ENCODE measurements at places on chromosomes 7 and 10. TPM values are rescaled to one million over a fixed set of nuclear protein-coding genes. Genes with fewer than 3 reads are reported as not detected.

DNA sequence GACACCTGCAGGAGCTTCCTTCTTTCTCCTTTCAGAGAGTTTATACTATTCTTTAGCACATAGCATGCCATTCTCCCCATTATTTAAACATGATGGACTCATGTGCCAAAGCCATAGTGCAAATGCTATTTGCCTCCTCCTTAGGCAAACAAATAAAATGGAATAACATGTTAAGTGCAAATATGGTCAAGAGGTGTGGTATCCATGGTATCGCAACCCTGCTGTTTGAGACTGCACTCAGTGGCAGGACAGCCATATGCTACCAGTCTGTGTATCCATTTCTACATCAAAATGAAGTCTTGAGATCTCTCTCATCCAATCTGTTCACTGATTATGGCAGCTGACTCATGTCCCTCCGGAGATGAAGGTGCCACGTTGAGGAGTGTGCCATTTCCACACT, 22.8 kb downstream of the HEPACAM2 start:
- no peak for DNase-seq

DNA sequence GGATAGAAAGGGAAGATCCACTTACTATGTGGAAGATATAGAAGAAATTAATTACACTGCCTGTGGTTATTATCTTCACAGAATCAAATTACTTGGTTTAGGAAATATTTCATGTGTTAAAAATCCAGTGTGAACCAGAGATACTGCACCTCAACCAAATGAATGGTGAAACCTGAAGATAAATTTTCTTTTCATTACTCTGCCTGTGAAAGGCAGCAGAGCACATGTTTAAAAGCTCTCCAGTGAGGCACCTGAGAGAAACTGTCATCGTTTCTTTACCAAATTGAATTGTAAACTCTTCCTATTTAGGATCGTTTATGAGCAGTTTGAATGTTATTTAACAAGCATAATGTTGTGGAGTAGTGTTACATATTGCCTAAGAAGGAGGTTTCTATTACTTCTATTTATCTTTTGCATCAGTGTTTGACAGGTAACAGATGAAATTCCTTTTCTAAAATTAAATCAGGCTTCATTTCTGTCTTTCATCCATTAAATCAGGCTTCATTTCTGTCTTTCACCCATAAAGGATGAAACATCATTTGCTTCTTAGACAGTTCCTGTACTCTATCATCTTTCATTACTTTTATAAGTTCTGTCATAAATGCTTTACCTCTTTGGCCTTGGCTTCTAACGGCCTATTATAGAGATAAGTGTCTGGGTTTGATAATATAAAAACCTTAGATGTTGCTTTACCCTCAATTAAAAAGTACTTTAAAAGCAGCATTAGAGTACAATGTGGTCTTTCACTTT, 266.6 kb downstream of the NXPH1 start:
- no peak for DNase-seq

DNA sequence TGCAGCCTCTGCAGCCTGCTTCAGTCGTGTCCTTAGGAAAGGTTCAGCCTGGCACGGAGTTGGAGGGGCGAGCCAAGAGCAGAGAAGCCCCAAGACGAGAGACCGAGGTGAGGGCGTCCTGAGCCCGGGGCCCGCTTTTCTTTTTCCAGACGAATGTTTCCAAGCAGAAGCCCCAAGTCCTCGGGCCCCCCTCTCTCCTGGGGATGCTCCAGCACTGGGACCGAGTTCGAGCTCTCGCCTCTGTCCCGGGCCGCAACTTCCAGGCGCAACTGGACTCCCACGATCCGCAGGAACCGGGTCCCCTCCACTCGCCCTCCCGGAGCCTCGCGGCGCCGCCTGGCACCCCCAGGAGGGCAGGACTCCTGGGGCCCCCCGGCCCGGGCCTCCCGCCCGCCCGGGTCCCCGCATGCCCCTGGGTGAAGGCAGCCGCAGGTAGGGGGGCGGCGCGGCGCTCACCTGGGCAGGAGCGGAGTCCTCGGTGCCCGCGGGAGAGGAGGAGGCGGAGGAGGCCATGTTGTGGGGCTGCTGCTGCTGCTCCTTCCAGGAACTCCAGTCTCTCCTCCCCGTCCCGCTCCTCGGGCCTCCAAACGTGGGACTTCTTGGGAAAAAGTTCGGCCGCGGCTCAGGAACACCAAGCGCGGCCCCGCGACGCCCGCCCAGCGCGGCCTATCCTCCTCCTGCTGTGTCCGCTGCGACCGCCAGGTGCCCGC, 45.3 kb upstream of the CDK1 start:
- peak; percentile 63 for DNase-seq

- DNase-seq: peak; percentile 58
Observed at GRCh38 chr7:149196705-149197171, 1.4 kb downstream of the ZNF282 start.

The DNAH11 gene
- total RNA-seq: not detected

DNA sequence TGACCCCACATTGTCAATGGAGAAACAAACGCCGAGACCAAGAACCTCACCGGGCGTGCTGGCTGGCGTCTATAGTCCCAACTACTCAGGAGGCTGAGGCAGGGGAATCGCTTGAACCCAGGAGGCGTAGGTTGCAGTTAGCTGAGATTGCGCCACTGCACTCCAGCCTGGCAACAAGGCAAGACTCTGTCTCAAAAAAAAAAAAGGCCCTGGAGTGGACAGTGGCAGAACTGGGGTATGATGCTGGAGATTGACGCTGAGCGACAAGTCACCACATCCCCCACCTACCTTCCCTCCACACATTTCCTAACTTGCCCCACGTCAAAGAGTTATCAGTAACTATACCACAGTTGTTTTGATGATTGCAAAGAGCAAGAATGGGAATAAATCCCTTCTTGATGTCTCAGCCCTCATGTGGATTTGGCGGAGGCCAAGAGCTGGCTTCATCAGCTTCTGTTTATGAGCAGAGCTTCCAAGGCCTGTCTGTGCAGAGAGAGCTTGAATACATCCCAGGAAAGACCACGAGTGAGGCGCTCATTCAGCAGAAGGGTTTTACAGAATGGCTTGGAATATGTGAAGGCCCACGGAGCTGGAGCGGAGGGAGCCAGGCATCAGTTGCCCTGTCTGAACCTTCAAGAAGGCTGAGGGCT, 28.0 kb upstream of the TNS3 start:
- peak; percentile 82 for DNase-seq

DNA sequence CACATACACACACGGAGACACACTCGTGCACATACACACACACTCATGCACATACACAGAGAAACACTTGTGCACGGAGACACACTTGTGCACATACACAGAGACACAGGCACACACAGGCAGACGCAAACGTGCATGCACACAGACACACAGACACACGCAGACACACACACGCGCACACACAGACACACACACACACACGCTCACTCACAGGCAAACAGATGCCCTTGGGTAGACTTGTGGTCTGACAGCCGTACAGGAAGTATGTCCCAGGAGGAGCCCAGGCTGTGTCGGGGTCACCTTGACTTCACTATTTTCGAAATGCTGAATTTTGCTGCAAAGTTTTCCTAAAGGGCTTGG, 538.0 kb downstream of the DNAJB6 start:
- no peak for DNase-seq

- DNase-seq: no peak
Observed at GRCh38 chr7:124940306-124940705, 10.7 kb upstream of the POT1 start.

- DNase-seq: no peak
Observed at GRCh38 chr10:19491166-19491565, 325.1 kb upstream of the PLXDC2 start.

DNA sequence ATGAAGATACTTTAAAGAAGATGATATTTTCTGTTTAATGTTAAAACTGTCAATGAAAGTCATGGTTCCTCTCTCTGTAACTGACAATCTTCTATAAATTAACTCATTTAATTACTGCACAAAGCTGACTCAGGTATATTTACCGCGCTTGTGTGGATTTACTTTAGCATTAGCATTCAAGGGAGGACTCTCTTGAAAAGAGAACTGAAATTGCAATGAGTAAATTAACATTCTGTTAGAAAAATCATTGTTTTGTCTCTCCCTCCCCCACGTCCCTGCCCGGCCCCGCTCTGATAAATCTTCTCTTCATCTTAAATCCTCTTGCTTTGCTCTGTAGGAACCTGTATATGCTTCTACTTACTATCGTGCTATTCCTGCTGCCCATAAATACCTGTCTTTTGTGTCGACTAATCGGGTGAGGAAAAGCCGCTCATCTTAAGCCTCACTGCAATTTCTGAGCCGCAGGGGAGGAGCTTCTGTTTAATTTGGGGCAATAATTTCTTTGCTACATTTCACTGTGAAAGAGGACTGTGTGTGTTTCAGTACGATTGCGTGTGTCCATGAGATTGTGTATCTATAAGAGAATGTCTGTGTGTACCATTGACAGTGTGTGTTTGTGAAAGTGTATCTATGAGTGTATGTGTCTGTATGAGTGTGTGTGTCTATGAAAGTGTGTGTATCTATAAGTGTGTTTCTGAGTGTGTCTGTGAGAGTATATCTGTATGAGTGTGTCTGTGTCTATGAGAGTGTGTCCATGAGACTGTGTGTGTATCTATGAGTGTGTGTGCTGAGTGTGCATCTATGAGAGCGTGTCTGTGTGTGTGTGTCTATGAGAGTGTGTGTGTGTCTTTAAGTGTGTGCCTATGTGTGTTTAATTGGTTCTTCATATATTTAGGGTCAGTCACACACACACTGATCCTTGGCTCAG, 46.5 kb upstream of the LYZL2 start:
- DNase-seq: no peak

DNA sequence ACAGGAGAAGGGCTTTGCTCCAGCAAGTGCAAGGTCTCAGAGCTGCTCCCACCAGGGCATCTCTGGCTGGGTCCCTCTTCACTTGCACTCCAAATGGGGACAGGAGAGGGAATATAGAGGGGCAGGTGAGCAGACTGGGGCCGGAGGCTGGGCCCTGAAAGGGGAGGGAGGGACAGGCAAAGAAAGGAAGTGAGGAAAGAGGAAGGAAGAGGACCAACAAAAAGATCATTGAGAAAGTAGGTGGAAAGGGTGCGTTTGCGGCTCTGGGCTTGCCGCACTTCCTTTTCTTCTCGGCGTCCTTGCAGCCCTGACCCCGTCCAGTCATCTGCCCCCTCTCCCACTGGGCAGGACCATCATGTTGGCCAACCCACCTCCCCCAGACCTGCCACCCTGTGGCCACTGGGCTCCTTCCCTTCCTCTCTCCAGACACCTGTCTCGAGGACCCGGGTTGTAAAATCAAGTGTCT, 14.0 kb downstream of the ITPRIP start:
- peak; percentile 78 for DNase-seq

DNA sequence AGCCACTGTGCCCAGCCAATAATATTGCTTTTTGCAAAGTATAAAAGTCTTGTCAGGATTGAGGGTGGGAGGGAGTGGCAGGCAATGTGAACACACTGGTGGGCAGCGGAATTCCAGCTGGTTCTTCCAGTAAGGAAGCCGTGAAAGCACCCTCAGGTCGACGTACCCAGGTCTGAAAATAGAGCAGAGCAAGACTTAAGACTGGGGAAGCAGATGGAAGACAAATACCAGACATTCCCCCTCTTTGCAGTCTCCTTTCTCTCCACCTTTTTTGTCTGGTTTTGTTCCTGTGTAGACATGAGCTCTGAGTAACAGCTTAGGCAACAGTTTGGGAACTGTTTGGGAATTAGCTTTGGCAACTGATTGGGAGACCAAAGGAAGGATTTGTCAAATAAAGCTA, 17.6 kb upstream of the CSTF2T start:
- no peak for DNase-seq

The SERPINE1 gene
- 14.1 TPM for total RNA-seq

- DNase-seq: no peak
Observed at GRCh38 chr7:8295638-8296361, 33.8 kb upstream of the ICA1 start.

- DNase-seq: no peak
Observed at GRCh38 chr7:158315326-158315725, 272.3 kb downstream of the PTPRN2 start.

GRCh38 chr7:149171892-149172533, 23.3 kb upstream of the ZNF282 start:
- no peak for DNase-seq

- DNase-seq: peak; percentile 30
Observed at GRCh38 chr7:101820703-101821102, 3.3 kb downstream of the CUX1 start.

- no peak for DNase-seq
Observed at GRCh38 chr7:39017369-39017915, 39.7 kb downstream of the POU6F2 start.
